ENCODE measurements at places on chromosomes 2 and 18.

DNA sequence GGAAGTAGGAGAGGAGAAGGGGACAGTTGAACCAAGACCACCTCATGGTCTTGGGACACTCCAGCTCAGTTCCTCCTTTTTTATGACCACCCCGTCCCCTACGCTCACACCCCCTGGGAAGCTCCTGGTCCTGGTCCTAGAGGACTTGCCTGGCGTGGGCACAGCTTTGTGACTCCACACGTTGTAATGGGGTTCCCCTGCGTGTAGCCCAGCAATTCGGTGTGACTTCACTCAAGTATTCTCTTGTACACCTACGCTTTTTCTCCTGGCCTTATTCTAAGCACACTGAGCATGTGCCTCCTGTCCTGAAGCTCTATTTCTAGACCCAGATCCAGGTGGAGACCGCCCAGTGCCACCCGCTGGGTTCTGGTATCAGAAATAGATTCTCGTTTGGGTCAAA is 36.1 kb upstream of the B3GNT7 start:
- no peak for DNase-seq

- DNase-seq: no peak
These were observed 106.1 kb downstream of the ETAA1 start for GRCh38 chr2:67503066-67503795.

DNA sequence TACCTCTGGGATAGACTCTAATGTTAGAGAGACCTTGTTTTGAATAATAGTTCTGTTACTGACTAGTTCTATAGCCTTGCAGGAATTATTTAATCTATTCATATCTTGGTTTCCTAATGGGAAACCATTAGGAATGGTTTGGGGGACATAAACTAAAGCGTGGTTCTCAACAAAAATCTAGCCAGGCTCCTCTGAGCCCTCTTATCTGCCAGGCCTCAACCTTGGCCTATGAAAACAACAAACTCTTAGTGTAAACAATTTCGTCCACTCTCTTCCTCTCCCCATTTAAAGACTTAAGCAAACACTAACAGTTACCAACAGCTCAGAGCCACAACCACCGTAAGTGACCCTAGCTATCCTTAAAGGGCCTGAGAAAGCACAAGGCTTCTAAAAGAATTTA is 10.6 kb upstream of the NBAS start:
- no peak for DNase-seq

DNA sequence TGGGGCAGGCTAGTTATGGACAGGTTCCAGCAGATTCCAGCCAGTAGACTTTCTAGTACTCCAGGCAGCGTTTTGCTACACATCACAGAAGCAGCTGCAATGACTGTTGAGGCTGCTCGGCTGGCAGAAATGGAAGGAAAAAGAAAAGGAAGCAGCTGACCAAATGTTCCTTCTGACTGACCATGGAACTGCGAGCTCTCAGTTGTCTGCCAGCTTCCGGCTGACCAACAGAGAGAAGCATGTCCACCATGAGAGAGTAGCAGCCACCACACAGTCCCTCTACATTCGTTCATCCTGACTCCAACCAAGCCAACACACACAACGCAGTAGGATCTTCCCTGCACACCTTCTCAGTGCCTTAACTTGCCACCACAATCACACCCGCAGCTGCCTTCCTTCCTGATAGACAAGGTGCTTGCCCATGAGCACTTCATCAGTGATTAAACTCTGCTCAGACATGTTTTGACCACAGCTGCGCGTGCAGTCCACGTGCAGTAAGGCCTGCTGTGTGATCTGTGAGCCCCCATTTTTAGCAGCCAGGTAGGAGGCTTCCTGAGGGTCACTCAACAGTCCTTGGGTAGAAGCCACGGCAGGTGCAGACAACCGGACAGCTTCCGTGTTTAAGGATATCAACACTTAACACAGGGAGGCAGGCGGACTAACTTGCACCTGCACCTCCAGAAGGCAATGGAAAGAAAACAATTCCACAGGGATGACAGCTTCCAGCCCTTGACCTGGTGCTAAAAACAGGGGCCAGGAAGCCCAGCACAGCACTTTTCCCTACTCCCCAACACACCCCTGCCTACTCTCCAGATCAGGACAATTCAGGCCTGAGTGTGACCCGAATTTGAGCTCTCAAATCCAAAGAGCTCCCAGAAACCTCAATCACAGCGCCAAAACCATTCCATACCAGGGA is 996 bp downstream of the TGFBRAP1 start:
- no peak for DNase-seq

DNA sequence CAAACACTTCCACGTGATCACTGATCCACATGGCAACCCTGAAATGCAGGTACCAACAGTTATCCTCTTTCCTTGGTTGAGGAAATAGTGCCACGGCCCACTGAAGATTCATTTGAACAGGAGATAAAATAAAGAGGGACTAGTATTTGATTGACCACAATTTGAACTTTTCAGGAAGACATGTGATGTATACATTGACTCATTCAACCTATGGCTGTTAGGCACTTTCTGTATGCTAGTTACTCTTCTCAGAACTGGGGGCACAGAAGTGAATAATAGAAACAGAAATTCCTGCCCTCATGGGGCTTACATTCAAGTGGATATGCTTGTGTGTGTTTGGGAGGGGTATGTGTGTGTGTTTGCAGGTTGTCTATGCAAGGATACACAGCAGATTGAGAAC is 199.6 kb downstream of the PRKCE start:
- DNase-seq: no peak

All from tibial nerve (tissue), 4 donors.